ENCODE measurements at places on chromosomes 11 and 22.

- no peak for DNase-seq
These were observed 85.0 kb upstream of the SEPTIN5 start for GRCh38 chr22:19629331-19629719.

DNA sequence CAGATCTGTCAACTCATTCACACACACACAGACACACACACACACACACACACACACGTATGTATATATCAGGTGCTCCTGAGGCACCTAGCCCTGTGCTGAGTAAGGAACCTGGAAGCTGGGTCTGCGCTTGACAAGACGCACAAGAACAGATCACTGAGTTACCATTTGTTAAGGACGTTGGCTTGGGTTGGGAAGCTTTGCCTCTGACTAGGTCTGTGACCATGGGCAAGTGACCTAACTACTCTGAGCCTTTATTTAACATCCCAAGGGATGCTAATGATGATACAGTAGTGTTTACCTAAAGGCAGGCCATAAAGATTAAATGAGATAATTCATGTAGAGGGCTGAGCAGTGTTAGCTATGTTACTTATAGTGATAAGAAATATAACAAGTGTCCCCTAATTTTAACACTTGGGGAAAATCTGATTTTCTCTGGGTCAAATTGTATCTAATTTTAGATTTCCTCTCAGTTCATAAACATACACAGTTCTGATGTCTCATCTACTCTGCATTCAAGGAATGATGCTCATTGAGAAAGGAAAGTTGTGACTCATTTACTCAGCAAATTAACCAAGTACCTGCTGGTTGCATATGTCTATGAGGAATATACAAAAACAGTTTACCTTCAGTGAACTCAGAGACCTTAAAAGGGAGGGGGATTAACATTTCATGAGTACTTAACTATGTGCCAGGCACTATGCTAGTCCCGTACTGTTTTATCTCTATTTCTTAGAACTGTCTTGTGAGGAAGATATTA, 13.6 kb downstream of the RNF185 start:
- no peak for DNase-seq

DNA sequence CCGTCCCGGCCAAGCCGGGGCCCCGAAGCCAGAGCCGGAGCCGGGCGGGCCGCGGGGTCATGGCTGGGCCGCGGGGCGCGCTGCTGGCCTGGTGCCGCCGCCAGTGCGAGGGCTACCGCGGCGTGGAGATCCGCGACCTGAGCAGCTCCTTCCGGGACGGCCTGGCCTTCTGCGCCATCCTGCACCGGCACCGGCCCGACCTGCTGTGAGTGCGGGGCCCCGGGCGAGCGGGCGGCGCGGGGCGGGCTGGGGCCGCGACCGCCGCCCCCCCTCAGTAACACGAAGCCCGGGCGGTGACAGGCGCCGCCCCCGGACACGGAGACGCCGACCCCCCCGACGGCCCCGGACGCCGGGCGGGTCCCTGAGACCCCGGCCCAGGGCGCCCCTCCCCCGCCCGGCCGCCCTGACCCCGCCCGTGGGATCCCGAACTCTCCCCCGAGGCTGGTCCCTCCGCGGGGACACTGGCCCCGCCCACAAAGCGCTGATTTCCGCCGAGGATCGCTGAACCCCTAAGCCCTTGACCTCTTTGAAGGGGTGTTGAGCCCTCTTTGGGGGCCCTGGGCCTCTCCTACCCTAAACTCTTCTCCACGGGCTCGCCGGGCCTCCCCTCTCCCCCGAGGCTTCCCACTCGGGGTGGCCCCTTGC, 389 bp downstream of the MICALL1 start:
- no peak for DNase-seq

DNA sequence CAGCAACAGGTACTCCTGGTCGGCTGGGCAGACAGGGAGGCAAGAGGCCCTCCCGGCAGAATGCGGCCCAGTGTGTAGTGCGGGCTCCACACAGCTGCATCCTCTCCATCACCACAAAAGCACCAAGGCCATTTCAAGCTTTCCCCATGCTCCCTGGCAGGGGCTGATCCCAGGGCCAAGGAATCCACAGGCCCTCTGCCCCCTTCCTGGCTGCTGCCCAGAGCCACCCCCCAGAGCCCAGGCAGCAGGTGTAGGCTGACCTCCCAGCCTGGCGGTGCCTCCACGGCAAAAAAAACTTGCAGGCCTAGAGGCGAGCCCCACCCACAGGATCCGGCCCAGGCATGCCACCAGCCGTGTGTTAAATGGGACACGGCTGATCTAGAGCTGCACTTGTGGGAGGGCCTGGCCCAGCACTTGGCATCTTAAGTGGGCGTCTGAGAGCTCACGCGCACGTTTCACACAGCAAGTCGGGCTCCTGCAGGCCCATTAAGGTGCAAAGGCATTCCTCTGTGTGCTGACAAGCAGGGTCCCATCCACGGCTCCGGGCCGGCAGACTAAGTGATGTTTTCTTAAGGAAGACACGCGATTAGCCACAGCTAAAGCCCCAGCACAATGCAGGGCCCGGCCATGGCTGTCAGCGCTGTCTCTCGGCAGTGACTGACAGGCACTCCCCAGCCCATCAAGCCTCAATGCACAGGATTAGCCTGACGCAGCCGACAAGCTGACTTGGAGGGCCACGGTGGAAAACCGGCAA, 19.8 kb upstream of the GNB1L start:
- DNase-seq, result peak; percentile 36

- DNase-seq, result peak; percentile 86
These were observed 31.6 kb upstream of the HMOX1 start for GRCh38 chr22:35349368-35349703.

GRCh38 chr11:17750013-17750800, 15.6 kb downstream of the KCNC1 start:
- DNase-seq, result no peak

DNA sequence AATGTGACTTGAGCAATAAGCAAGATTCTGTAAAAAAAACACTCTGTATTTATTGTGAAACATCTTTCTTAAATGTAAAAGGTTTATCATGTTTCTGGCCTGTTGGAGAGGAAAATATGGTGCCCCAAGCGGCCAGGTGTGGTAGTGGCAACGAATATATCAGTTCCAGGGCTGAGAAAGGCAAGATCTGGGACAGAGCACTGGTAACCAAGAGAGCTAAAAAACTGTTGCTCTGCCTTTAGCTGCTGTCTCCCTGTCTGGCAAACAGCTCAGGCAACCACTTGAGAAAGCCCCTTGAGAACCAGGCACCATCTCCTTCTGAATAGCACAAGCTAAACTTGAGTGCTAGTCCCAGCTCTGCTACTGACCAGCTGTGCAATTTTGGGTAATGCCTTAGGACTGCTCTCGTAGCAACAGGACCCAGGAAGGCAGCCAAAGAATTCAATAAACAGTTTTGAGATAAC, 129.9 kb downstream of the KCNC1 start:
- no peak for DNase-seq

Measured in NCI-H2171 (cell line).